IMR-90 (cell line): ENCODE measurements at places on chromosomes 2 and 18. TPM values are rescaled to one million over a fixed set of nuclear protein-coding genes. Genes with fewer than 3 reads are reported as not detected.
A peak's percentile ranks its signal among the peaks of the same experiment; 100 is the strongest.

DNA sequence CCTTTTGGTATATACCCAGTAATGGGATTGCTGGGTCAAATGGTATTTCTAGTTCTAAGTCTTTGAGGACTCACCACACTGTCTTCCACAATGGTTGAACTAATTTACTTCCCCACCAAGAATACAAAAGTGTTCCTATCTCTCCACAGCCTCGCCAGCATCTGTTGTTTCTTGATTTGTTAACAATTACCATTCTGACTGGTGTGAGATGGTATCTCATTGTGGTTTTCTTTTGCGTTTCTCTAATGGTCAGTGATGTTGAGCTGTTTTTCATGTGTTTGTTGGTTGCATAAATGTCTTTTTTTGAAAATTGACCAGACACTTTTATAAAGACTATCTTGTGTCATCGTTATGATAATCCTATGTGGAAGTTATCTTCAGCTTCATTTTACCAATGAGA lies 16.0 kb upstream of the ATP8B1 start:
- no peaks in the 10 kb centered on the region for H3K27me3 ChIP-seq
- no peaks in the 10 kb centered on the region for H3K36me3 ChIP-seq
- no peak overlapping the region for H3K4me3 ChIP-seq
- no peak for DNase-seq
- no peak overlapping the region for H3K27ac ChIP-seq

- H3K36me3 ChIP-seq: no peaks in the 10 kb centered on the region
- peak; percentile 42 for DNase-seq
- H3K4me3 ChIP-seq: no peak overlapping the region
- H3K4me1 ChIP-seq: peaks cover 5% of the 10 kb centered on the region; the same call in 1 of the 2 replicates
These were observed 30.2 kb upstream of the ROCK1 start for GRCh38 chr18:21141668-21142422.

DNA sequence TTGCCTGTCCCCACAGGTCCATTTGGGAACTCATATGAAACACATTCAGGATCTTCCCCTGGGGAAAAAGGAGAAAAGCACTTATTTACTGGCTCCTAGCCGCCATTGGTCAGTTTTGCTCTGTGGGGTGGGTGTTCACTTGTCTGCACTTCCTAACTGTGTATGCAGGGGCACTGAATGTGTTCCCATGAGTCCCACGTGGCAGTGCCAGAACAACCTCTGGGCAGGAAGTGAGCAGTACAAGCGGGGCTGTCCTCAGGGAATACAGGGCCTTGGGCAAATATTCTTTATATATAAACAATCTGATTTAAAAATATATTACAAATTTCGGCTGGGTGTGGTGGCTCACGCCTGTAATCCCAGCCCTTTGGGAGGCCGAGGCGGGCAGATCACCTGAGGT lies 21.8 kb upstream of the CTIF start:
- H3K27me3 ChIP-seq: peaks cover 38% of the 10 kb centered on the region
- H3K4me1 ChIP-seq: no peaks in the 10 kb centered on the region
- H3K36me3 ChIP-seq: no peaks in the 10 kb centered on the region

GRCh38 chr2:158837645-158838044 lies 42.5 kb downstream of the DAPL1 start:
- H3K4me1 ChIP-seq: peaks cover 3% of the 10 kb centered on the region; the same call in 1 of the 2 replicates
- DNase-seq: no peak
- no peak overlapping the region for H3K27ac ChIP-seq

- no peaks in the 10 kb centered on the region for H3K27me3 ChIP-seq
- peak overlapping the region; percentile 66 for H3K27ac ChIP-seq
- DNase-seq: peak; percentile 12
- H3K36me3 ChIP-seq: no peaks in the 10 kb centered on the region
- no peaks in the 10 kb centered on the region for H3K4me1 ChIP-seq
- peak overlapping the region; percentile 69 for H3K4me3 ChIP-seq
These were observed 918 bp downstream of the EIF5B start for GRCh38 chr2:99338029-99338585.

GRCh38 chr2:8089596-8089995 lies 592.3 kb upstream of the ID2 start:
- peak; percentile 90 for DNase-seq
- no peaks in the 10 kb centered on the region for H3K27me3 ChIP-seq
- H3K36me3 ChIP-seq: no peaks in the 10 kb centered on the region
- H3K4me1 ChIP-seq: peaks cover 24% of the 10 kb centered on the region
- H3K4me3 ChIP-seq: no peak overlapping the region

GRCh38 chr2:171792886-171793580 lies 101.0 kb downstream of the SLC25A12 start:
- no peaks in the 10 kb centered on the region; the same call in none of the 2 replicates for H3K36me3 ChIP-seq
- no peak overlapping the region for H3K4me3 ChIP-seq
- H3K27ac ChIP-seq: no peak overlapping the region
- DNase-seq: no peak
- H3K4me1 ChIP-seq: no peaks in the 10 kb centered on the region; the same call in 1 of the 2 replicates

- DNase-seq: no peak
- no peaks in the 10 kb centered on the region for H3K27me3 ChIP-seq
- H3K4me3 ChIP-seq: no peak overlapping the region
- no peaks in the 10 kb centered on the region for H3K36me3 ChIP-seq
These were observed 837.4 kb downstream of the LRRTM4 start for GRCh38 chr2:76684756-76685155.

DNA sequence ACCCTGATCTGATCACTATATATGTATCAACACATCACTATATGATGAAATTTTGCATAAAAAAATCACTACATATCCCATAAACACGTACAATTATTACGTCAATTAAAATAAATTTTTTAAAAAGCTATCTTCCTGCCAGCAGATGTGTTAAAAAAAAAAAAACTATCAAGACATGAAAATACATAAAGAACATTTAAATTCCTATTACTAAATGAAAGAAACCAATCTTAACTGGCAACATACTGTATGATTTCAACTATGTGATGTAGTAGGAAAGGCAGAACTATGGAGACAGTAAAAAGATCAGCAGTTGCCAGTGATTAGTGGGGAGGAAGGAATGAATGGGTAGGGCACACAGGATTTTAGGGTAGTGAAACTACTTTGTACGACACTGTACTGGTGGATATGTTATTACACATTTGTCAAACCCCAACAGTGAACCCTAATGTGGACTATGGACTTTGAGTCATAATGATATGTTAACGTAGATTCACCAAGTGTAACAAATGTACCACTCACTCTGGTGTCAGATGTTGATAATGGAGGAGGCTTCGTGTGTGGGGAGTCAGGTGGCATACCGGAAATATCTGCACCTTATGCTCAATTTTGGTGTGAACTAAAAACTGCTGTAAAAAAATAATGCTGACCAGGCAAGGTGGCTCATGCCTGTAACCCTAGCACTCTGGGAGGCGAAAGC lies 27.4 kb downstream of the USP34 start:
- H3K36me3 ChIP-seq: peaks cover 4% of the 10 kb centered on the region
- no peak for DNase-seq
- H3K4me3 ChIP-seq: no peak overlapping the region
- no peak overlapping the region for H3K27ac ChIP-seq

GRCh38 chr2:4528773-4529172 lies 825.4 kb downstream of the DCDC2C start:
- H3K4me1 ChIP-seq: no peaks in the 10 kb centered on the region
- no peak overlapping the region for H3K27ac ChIP-seq
- H3K36me3 ChIP-seq: no peaks in the 10 kb centered on the region
- no peak for DNase-seq
- H3K27me3 ChIP-seq: no peaks in the 10 kb centered on the region
- H3K4me3 ChIP-seq: no peak overlapping the region

- H3K36me3 ChIP-seq: no peaks in the 10 kb centered on the region
- no peak overlapping the region for H3K27ac ChIP-seq
- H3K4me1 ChIP-seq: no peaks in the 10 kb centered on the region
- H3K27me3 ChIP-seq: no peaks in the 10 kb centered on the region
- no peak overlapping the region for H3K4me3 ChIP-seq
These were observed 278.4 kb upstream of the FAM98A start for GRCh38 chr2:33877348-33878016.

GRCh38 chr2:10297191-10297830 lies 5.4 kb upstream of the HPCAL1 start:
- H3K36me3 ChIP-seq: no peaks in the 10 kb centered on the region
- H3K27me3 ChIP-seq: no peaks in the 10 kb centered on the region
- peak overlapping the region; percentile 73 for H3K27ac ChIP-seq
- DNase-seq: no peak

- peaks cover 7% of the 10 kb centered on the region for H3K36me3 ChIP-seq
- DNase-seq: peak; percentile 41
- peaks cover 9% of the 10 kb centered on the region; the same call in 1 of the 2 replicates for H3K4me1 ChIP-seq
- no peak overlapping the region for H3K27ac ChIP-seq
- no peak overlapping the region for H3K4me3 ChIP-seq
- no peaks in the 10 kb centered on the region for H3K27me3 ChIP-seq
These were observed 39.5 kb downstream of the HDAC4 start for GRCh38 chr2:239361311-239361642.

GRCh38 chr2:214649440-214650205 lies 159.9 kb downstream of the BARD1 start:
- H3K27ac ChIP-seq: no peak overlapping the region
- no peak overlapping the region for H3K4me3 ChIP-seq
- H3K36me3 ChIP-seq: no peaks in the 10 kb centered on the region
- H3K4me1 ChIP-seq: peaks cover 2% of the 10 kb centered on the region; the same call in 1 of the 2 replicates

- no peak for DNase-seq
- no peaks in the 10 kb centered on the region for H3K36me3 ChIP-seq
- no peak overlapping the region for H3K27ac ChIP-seq
- no peak overlapping the region for H3K4me3 ChIP-seq
- H3K27me3 ChIP-seq: no peaks in the 10 kb centered on the region
These were observed 95.9 kb downstream of the CCDC141 start for GRCh38 chr2:178954049-178954448.

DNA sequence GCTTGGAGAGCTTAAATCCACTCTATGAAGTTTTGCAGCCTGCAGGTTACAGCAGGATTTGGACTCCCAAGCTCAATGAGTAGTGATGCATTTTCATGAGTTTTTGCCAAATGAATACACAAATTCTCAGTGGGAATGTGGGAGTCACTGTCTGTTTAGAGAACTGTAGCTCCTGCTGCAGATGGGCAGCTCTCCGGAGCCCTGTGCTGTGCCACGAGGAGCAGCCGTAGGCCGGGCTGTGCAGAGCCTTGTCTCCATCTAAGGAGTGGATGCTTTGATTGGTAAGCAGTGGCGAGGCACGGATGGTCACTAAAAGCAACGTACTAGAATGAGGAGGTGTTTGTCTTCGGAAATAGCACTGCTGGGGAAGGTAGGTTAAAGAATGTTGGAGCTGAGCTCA lies 96.0 kb upstream of the NFATC1 start:
- no peaks in the 10 kb centered on the region for H3K27me3 ChIP-seq
- H3K4me3 ChIP-seq: no peak overlapping the region
- H3K27ac ChIP-seq: no peak overlapping the region
- H3K36me3 ChIP-seq: peaks cover 10% of the 10 kb centered on the region

GRCh38 chr2:74858281-74858680 lies 24.4 kb downstream of the HK2 start:
- no peaks in the 10 kb centered on the region for H3K27me3 ChIP-seq
- H3K36me3 ChIP-seq: peaks cover 31% of the 10 kb centered on the region
- DNase-seq: no peak
- no peak overlapping the region for H3K27ac ChIP-seq
- H3K4me3 ChIP-seq: no peak overlapping the region

DNA sequence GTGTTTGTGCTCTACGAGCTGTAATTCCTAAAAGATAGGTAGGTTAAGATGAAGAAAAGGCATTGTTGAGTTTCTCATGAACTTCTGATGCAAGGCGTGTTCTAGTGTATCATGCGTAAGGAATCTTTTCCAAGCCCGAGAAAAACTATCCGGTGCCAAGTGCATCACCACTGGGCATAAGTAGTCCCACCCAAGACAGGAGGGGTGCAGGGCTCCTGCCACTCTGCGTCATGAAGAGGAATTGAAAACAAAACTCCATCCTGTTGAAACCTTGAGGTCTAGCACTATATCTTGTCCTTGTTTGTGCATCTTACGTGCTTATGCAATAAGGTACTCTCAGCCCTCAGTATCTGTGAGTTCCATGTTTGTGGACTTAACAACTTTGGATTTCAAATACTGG lies 45.7 kb downstream of the RAB31 start:
- no peak overlapping the region for H3K27ac ChIP-seq
- peaks cover 11% of the 10 kb centered on the region for H3K4me1 ChIP-seq
- no peaks in the 10 kb centered on the region for H3K27me3 ChIP-seq
- H3K4me3 ChIP-seq: no peak overlapping the region

GRCh38 chr2:216890138-216890537 lies 30.3 kb upstream of the TNP1 start:
- no peak overlapping the region for H3K4me3 ChIP-seq
- DNase-seq: no peak
- H3K4me1 ChIP-seq: no peaks in the 10 kb centered on the region

DNA sequence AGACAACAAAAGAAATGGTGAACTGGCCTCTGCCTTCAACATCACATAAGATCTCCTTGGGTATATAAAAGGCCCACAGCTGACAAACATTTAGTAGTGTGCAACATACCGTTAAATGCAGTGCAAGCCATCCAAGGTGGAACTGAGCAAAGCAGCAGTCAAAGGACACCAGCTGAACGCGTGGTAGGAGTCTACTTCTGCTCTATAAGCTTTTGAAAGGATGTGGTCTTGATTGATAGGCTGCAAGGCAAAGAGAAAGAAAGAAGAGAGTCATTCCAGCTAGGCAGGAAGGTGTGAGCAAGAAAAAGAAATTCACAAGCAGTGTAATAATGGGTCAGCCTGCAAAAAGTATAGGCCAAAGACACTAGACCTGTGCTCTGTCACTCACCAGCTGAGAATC lies 356.3 kb downstream of the SATB2 start:
- no peaks in the 10 kb centered on the region for H3K27me3 ChIP-seq
- no peaks in the 10 kb centered on the region for H3K36me3 ChIP-seq
- H3K4me1 ChIP-seq: no peaks in the 10 kb centered on the region

DNA sequence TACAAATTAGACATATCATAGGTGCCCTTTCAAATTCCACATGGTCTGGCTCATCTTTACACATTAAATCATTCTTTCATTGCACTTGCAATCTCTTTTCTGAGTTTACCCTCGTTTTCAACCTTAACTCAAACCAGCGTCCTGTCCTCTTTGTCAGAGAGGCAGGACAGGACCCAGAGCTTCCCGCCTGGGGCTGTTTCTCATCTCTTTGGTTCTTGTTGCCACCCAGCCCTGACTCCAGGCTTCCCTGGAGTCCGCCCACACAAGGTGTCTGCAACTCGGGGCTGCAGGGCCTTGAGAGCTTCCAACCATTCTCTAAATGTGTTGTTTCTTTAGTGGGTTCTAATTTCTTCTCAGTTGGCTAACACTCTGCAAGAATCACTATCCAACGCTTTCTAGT lies 24.4 kb downstream of the RBMS1 start:
- H3K4me1 ChIP-seq: peaks cover 18% of the 10 kb centered on the region
- H3K36me3 ChIP-seq: no peaks in the 10 kb centered on the region
- no peaks in the 10 kb centered on the region for H3K27me3 ChIP-seq
- no peak overlapping the region for H3K4me3 ChIP-seq
- no peak for DNase-seq

The RFX8 gene
- 1.9 and 2.9 TPM in 2 replicates for total RNA-seq

The PRKAG3 gene
- total RNA-seq: not detected in 2 replicates

The CRYGD gene
- not detected in 2 replicates for total RNA-seq

The FBXO41 gene
- 0.54 and 0.83 TPM in 2 replicates for total RNA-seq

The TRABD2A gene
- total RNA-seq: 19.7 and 20.3 TPM in 2 replicates

The LYG2 gene
- total RNA-seq: not detected in 2 replicates

The FNDC4 gene
- 7.3 and 7.5 TPM in 2 replicates for total RNA-seq

The C1GALT1C1L gene
- total RNA-seq: 0.28 and 0.36 TPM in 2 replicates

The TMEM198 gene
- under 0.01 and 0.18 TPM in 2 replicates for total RNA-seq

The NR4A2 gene
- 0.72 and 2.8 TPM in 2 replicates for total RNA-seq

The DNAJC5G gene
- total RNA-seq: not detected in 2 replicates

The CHRNG gene
- not detected in 2 replicates for total RNA-seq

The TTR gene
- not detected in 2 replicates for total RNA-seq

The C2orf72 gene
- total RNA-seq: 0.18 TPM in 1 of 2 replicates, not detected in the other

The DSG3 gene
- total RNA-seq: not detected in 2 replicates
